Putamen (tissue), 1 donor: ENCODE measurements at places on chromosomes 3 and 15.

- DNase-seq = no peak
Observed at GRCh38 chr3:46442576-46443530, 21.9 kb downstream of the LTF start.

GRCh38 chr3:190886945-190887344 is 24.5 kb upstream of the GMNC start:
- peak; percentile 22 for DNase-seq

GRCh38 chr15:52295421-52296001 is at the start of gene MYO5C:
TSS of gene MYO5C (minus strand) at chr15:52295804. CDS start at chr15:52295636, 168 bp downstream.
- DNase-seq = no peak

GRCh38 chr3:171363202-171363601 is 97.0 kb downstream of the TNIK start:
- DNase-seq = no peak

DNA sequence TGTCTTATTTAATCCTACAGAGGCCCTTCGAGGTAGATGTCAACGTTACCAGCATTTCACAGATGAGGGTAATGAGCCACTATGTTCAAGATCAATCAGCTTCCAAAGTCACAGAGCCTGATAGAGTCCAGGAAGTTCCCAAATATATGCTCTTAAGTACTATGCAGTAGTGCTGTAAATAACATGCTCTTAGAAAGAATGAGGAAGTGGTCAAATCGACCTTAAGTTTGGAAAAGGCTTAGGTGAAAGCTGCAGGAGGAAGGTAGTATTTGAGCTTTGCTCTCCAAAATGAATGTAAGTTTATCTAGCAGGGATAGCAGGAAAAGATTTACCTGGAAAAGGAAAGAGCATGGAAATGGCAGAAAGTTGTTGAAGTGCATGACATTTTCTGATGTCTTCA is 234.0 kb downstream of the RBMS3 start:
- DNase-seq = no peak
